T-cell (primary cell): ENCODE measurements at places on chromosomes 12 and 14. TPM values are rescaled to one million over a fixed set of nuclear protein-coding genes. Genes with fewer than 3 reads are reported as not detected.

The AMDHD1 gene
- 2.0 TPM for total RNA-seq

GRCh38 chr12:87413784-87414183, 615.4 kb downstream of the C12orf50 start:
- no peak for DNase-seq

The TM9SF1 gene
- 24.1 TPM for total RNA-seq

- no peak for DNase-seq
Observed at GRCh38 chr12:113930249-113930648, 35.9 kb downstream of the RBM19 start.

The TMEM260 gene
- 31.8 TPM for total RNA-seq

The CD27 gene
- 94.0 TPM for total RNA-seq

GRCh38 chr12:56991319-56992246, 14.8 kb downstream of the ZBTB39 start:
- DNase-seq = no peak

DNA sequence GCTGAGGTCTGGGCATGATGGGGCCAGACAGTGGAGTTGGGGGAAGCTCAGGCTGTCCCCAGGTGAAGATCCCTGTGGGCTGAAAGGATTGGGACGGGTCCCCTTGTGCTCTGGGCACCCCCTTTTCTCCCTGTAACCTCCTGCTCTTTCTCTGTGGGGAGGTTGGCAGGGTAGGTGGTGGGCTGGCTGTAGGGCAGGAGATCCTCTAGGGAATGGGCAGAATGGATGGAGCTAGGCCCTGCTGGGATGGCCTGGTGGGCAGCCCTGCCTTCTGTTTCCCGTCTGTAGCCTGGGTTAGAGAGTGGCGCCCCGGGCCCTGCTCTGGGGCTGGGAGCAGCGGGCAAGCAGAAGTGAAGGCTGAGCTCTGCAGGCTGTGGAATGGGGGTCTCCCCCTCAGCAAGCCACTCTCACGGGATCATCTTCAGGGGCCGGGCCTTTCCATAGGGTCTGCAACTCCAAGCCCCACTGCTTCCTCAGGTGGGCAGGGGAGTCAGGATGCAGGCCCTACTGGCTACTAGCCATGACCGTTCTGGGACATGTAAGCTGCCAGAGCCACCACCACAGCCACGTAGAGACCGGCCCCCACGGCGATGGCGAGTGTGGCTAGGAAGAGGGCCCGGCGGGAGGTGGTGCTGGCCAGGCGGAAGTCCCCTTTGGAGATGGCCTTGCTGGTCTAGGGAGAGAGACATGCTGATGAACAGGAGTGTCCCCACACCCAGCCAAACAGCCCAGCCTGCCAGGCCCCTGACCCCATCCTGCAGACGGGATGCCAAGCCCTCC, 18.8 kb downstream of the SYNDIG1L start:
- no peak for DNase-seq

The CARMIL3 gene
- total RNA-seq = 0.38 TPM

GRCh38 chr14:105398044-105398725, at the start of gene TEX22:
TSS of gene TEX22 (plus strand) at chr14:105398538. CDS start at chr14:105399341, 803 bp downstream.
- peak; percentile 80 for DNase-seq

- no peak for DNase-seq
Observed at GRCh38 chr12:26122061-26122680, 2.7 kb downstream of the BHLHE41 start.

DNA sequence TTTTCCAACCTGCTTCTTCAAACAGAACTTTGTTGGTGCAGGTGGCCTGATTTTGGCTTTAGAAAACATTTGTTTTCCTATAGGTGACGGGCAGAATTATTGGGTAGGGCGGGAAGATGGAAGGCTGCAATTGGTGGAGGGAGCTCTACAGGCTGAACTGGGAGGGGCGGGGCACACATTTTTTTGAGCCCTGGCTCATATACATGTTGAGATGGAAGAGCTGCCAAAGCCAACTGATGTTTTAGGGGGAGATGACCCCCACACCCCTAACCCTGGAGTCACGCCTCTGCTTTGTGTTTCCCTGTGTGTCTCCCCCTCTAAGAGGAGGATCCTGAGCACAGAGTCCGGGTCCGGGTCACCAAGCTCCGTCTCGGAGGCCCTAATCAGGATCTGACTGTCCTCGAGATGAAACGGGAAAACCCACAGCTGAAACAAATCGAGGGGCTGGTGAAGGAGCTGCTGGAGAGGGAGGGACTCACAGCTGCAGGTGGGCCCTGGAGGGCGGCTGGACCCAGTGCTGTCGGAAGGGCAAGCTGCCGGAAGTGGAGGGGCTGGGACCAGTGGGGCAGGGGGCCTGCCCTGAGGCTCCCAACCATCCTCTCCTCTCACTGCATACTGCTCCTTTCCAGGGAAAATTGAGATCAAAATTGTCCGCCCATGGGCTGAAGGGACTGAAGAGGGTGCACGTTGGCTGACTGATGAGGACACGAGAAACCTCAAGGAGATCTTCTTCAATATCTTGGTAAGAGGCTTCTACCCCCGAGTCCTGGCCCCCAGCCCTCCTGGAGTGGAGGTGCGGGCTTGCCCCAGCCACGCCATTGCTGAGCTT, 18.6 kb downstream of the AGAP2 start:
- DNase-seq = no peak

The CHGA gene
- total RNA-seq = not detected

The HOXC4 gene
- 1.4 TPM for total RNA-seq

- DNase-seq = no peak
Observed at GRCh38 chr12:49796606-49797448, 31.4 kb downstream of the NCKAP5L start.

DNA sequence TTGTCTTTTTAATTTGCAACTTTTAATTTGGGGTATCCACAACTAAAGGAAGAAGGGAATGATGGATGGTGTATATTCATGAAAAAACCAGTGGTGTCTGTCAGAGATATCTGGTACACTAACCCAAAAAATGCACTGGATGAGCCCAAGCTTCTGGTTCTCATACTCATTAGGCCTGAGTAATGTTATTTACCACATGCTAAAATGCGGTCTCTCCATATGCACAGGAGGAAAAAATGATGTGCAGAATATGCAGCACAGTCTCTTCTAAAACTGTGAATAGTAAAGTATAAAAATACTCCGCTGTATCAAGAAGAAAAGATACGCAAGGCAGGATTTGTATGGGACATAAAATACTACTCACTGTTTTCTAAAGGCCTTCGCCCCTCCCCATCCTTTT, 275.6 kb upstream of the NAV3 start:
- DNase-seq = no peak

DNA sequence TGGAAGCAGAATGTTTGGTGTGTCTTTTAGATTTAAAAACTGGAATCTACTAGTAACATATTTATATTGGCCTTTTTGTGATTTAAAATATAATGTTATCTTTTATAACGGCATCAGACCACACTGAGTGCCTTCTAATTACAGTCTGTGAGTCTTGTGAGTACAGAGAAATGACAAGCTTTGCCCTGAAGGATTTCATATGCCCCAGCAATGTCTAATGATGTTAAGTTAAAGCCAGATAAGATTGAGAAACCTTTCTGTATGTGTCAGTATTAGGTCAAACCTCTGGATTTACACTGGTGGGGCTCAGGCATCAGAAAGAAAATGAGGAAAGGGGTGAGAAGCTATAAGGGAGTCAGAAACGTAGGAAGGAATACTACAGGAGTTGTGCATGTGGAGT, 25.2 kb downstream of the PLEKHA5 start:
- DNase-seq = no peak

GRCh38 chr14:23302290-23303225, at the start of gene PPP1R3E:
TSS of gene PPP1R3E (minus strand) at chr14:23302859. CDS start at chr14:23302576, 283 bp downstream.
- peak; percentile 87 for DNase-seq

The MGP gene
- 3.1 TPM for total RNA-seq

DNA sequence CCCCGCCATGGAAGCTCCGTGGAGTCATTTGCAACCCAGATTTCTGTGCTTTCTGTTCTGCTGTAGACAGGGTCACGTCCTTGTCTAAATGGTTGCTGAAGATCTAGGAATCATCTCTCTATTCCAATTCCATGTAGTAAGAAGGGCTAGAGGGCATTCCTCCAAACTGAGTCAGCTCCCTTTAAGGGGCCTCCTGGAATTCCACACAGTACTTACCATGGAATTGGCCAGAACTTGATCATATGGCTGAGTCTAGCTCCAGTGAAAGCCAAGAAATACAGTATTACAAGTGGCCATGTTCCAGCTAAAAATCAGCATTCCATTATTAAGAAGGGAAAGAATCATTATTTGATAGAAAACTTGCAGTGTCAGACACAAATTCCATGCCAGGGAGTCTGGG, 171.9 kb downstream of the PRKCH start:
- DNase-seq = no peak

DNA sequence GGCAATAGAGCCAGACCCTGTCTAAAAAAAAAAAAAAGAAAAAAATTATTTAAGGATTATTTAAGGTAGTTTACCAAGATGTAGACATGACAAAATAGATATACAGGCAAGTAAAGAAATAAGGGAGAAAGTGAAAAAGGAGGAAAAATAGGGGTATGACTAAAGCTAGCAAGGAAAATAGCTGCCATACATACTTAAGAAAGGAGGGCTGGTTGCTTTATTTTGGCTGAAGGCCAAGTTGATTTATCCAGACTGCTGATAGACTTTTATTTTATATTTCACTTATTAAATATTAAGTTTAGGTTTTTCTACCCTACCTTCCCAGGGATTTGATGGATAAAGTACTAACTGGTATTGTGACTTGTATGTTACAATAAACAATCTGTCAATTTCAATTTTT, 8.3 kb upstream of the AEBP2 start:
- no peak for DNase-seq

- DNase-seq = no peak
Observed at GRCh38 chr12:26056335-26056734, 68.5 kb downstream of the BHLHE41 start.

The P3H3 gene
- total RNA-seq = 9.1 TPM

DNA sequence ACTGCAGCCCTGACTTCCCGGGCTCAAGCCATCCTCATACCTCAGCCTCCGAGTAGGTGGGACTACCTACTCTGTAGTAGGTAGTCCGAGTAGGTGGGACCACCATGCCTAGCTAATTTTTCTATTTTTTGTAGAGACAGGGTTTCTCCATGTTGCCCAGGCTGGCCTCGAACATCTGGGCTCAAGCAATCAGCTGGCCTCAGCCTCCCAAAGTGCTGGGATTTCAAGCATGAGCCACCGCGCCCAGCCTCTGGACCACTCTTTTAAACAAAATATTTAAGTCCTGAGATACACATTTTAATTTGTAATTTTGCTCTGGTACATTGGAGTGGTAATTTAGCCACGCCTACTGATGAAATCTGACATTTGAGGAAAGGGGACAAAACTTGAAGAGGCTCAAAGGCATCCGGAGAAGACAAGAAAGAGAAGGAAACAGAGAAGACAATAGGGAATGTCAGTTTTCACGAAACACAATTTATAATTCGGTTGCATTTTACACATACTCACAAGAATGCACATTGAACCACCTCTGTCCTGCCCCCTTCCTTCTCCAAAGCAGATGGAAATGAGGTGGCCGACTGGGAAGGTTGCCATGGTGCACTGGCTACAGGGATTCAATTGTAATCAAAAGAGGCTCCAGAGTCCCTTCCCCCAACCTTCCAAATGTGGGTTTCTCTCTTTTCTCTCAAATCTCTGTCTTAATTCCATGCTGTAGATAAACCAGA, 9.7 kb upstream of the TUBA1A start:
- no peak for DNase-seq

GRCh38 chr12:30830751-30831150, 76.0 kb upstream of the CAPRIN2 start:
- DNase-seq = no peak

- no peak for DNase-seq
Observed at GRCh38 chr14:104442107-104442551, 137.4 kb upstream of the C14orf180 start.

DNA sequence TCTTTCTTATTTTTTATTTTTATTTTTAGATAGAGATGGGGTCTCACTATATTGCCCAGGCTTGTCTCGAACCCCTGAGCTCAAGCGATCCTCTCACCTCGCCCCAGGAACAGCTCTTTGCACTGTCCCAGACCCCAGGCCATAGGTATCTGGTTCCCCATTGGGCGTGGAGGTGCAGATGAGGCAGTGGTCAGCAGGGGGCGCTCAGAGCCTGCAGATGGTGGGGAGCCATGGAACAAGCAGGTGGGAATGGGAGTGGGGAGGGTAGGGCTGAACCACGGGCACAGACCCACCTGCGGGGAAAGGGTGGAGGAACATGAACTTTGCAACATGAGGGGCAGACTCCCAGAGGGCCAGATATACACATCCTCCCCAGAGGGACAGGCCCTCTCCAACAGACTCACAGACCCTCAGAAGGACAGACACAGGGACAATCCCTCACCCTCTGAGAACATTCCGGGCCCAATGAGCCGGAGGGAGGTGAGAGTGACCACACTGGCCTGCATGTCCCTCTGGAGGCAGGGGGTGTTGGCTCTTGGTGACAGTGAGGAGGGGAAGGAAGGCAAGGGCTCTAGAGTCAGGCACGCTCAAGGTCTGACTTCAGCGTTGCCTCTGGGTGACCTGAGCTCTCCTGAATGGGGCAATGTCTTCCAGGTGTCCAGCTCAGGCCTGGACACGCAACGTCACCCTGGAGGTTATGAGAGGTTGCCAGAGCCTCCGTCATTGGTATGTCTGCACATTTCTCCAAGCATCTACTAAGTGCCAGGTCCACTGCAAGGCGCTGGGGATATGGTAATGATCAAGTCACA, 34.9 kb downstream of the KRT80 start:
- DNase-seq = peak; percentile 65

The HOXC5 gene
- not detected for total RNA-seq

DNA sequence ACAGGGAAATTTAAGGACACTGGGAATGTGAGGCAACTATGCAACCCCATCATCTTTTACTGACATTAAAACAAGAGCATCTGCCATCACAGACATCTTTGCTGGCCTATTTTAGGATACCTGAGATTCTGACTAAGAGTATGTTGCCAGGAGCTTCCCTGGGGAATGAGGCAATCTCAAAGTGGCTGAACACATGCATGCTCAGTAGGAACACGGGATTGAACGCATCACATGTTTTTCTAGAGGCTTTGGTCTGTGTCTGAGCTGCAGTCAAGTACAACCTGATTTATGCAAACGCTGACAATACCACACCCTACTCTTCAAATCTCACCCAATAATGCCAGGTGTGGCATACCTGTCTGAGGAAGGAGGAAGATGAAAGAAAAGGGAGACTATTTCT, 416.5 kb downstream of the NELL2 start:
- DNase-seq = no peak

GRCh38 chr12:13786646-13787045, 194.8 kb downstream of the GRIN2B start:
- DNase-seq = no peak

The SPATS2 gene
- total RNA-seq = 8.3 TPM

DNA sequence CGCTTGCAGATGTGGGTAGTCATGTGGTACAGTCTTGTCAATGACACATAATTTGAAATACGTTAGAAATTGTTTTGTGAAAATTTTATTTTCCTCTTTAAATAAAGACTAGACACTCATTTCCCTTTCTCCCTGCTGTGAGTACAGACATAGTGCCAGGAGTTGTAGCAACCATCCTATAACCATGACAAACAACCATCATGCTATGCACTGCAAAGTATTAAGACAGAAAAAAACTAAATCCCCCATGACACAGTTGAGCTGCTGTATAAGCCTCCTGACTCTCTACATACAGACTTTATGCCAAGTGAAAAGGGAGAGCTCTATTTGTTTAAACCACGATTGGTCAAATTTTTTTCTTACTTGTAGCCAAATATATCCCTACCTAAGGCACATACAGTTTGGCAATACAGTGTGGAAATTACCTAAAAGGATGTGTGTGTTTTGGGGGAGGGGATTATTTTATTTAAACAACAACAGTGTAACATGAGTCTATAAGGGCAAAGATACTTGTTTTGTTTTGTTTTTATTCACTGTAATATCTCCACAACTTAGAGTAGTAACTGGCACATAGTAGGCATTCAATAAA, 45.0 kb upstream of the KRR1 start:
- DNase-seq = no peak

The HVCN1 gene
- 6.0 TPM for total RNA-seq

GRCh38 chr14:101875041-101875726, 89.2 kb upstream of the DYNC1H1 start:
- no peak for DNase-seq

The GLT8D2 gene
- not detected for total RNA-seq
